Nasal cavity respiratory epithelium epithelial cell of viscerocranial mucosa (primary cell): ENCODE measurements at places on chromosomes 3 and 15. TPM values are rescaled to one million over a fixed set of nuclear protein-coding genes. Genes with fewer than 3 reads are reported as not detected.

The RTP3 gene
- not detected in 2 replicates for total RNA-seq

The DYNLT2B gene
- 13.8 and 27.0 TPM in 2 replicates for total RNA-seq

The PAK6 gene
- total RNA-seq, result 10.6 and 20.3 TPM in 2 replicates

The ZNF197 gene
- total RNA-seq, result 20.2 and 25.3 TPM in 2 replicates

The KBTBD13 gene
- total RNA-seq, result not detected in 2 replicates

The GOLGA8O gene
- 0.34 TPM in 1 of 2 replicates, not detected in the other for total RNA-seq

The GPR149 gene
- total RNA-seq, result not detected in 2 replicates

The GOLGA6L4 gene
- total RNA-seq, result 0.34 and 0.78 TPM in 2 replicates

The ICE2 gene
- 29.7 and 49.8 TPM in 2 replicates for total RNA-seq

The PATL2 gene
- under 0.01 and 0.36 TPM in 2 replicates for total RNA-seq

The C3orf20 gene
- not detected in 2 replicates for total RNA-seq

The PRTG gene
- under 0.01 TPM in 1 of 2 replicates, not detected in the other for total RNA-seq

The DTWD1 gene
- 14.4 and 18.0 TPM in 2 replicates for total RNA-seq

The GXYLT2 gene
- 1.7 and 11.2 TPM in 2 replicates for total RNA-seq

The CORO2B gene
- total RNA-seq, result under 0.01 and 0.14 TPM in 2 replicates

The IL17RE gene
- 1.4 and 4.0 TPM in 2 replicates for total RNA-seq
